Thymus (tissue), 14 donors: ENCODE measurements at places on chromosomes 2 and 18. TPM values are rescaled to one million over a fixed set of nuclear protein-coding genes. Genes with fewer than 3 reads are reported as not detected.

DNA sequence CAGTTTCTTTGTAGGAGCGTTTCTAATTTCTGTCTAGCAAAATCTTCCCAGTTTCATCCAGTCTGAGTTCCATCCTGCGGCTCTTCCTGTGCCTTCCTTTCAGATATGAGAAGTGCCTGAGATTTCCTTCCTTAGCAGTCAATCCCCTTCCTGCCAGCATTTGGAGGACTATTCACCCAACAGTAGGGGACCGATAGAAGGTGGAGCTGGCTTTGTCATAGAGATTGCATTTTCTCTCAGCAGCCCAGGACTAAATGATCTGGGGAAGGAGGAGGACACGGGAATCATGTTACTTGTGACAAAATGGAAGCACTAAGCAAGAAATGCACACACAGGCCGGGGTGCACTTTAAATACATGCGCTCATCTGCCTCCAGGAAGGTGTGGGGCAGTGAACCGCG lies 5.6 kb upstream of the SMIM21 start:
- H3K36me3 ChIP-seq = no peaks in the 10 kb centered on the region
- no peak for DNase-seq
- no peaks in the 10 kb centered on the region for H3K27me3 ChIP-seq
- no peaks in the 10 kb centered on the region for H3K4me1 ChIP-seq

DNA sequence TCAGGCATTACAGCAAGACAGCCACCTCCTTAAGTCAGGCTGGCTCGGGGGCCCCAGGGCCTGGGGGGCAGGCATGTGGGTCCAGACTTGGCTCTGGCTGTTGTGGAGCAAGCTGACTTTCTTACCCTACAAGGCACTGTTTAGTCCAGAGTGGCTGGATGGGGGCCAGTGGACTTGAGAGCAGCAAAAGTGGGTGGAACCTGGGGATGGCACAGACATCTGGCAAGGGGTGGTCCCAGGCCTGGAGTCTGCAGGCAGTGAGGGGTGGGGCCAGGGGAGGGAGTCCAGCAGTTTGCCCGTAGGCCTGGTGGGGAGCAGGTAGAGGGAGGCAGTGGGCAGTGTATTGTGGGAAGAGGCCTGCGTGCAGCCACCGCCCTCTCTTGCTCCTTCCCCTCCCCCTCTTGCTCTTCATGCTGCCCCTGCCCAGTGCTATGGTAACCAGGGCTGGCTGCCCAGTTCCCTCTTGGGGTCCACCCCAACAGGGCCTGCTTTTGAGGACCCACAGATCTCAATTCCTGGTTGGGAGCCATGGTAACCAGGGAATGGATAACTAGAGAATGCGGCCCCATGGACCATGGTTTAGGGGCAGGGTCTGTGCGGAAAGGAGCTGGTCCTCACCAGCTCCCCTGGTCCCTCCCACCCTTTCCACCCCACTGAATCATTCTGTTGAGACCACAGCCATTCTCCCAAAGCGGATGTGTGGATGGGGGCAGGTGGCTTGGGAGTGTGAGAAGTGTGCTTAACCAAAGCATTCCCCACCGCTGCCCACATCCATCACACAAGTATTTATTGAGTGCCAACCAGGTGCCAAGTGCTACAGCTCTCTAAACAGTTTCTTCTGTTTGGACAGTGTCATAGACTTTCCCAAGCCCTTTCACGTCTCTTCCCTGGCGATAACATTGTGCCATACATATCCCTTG lies 19.3 kb downstream of the SPEG start:
- H3K4me3 ChIP-seq = no peak overlapping the region
- peaks cover 56% of the 10 kb centered on the region for H3K27me3 ChIP-seq
- no peak for DNase-seq
- no peak overlapping the region for H3K27ac ChIP-seq

GRCh38 chr2:236749346-236749745 lies 179.7 kb downstream of the ACKR3 start:
- H3K27me3 ChIP-seq = no peaks in the 10 kb centered on the region
- H3K36me3 ChIP-seq = no peaks in the 10 kb centered on the region
- no peak overlapping the region for H3K27ac ChIP-seq
- no peak overlapping the region for H3K4me3 ChIP-seq
- DNase-seq = no peak
- peaks cover 4% of the 10 kb centered on the region for H3K4me1 ChIP-seq

GRCh38 chr2:73488079-73488478 lies 102.4 kb downstream of the ALMS1 start:
- H3K4me3 ChIP-seq = no peak overlapping the region
- no peak for DNase-seq
- no peaks in the 10 kb centered on the region for H3K27me3 ChIP-seq
- no peaks in the 10 kb centered on the region for H3K4me1 ChIP-seq

DNA sequence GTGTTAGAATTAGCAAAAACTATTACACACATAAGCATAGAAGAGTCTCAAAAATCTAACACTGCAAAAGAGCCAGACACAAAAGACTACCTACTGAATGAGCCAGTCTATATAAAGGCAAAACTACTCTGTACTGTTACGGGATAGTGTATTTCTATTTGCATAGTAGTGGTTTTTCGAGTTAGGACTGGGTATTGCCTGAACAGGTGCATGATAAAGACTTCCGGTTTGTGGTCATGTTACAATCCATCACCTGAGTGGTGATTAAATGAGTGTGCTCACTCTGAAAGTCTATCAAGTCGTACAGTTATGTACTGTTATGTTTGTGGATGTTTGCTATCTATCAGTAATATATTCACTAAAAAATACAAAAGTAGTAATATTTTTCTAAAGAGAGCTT lies 523.3 kb upstream of the SYT4 start:
- no peak for DNase-seq
- H3K27ac ChIP-seq = no peak overlapping the region
- H3K4me1 ChIP-seq = no peaks in the 10 kb centered on the region
- no peaks in the 10 kb centered on the region for H3K36me3 ChIP-seq

- H3K27ac ChIP-seq = no peak overlapping the region
- no peaks in the 10 kb centered on the region for H3K4me1 ChIP-seq
Measured at GRCh38 chr2:175439416-175439815, 257.9 kb upstream of the ATP5MC3 start.

DNA sequence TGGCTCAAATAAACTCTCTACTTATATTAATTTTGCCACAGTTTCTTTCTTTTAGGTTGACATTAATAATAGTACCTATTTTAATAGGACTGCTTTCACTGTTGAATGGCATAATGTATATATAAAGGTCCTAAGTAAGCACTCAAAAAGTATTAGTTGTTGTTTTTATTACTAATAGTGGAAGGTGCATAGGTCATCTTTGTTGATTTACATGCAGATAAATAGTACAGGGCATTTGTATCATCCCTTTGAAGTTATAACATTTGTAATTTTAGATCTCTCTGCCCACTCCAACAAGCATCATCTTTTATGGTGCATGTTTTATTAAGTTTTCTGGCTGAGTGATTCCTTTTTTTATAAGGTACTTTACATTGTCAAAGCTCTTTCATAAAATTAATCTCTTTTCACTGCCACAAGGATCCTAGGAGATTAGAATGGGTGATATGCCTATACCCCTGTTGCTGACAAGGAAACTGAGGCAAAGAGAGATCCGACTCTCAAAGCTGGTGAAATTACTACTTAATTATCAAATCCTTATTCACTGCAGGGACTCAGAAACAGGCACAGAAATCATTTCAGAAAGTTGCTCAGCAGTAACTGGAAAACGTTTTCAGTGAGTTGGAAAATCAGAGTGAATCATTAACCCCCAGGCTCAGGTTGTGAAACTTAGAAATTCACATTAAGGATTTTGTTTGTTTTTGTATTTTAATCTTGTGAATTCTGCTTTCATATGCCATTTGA lies 299.6 kb downstream of the AGPS start:
- no peak overlapping the region for H3K27ac ChIP-seq
- no peaks in the 10 kb centered on the region for H3K27me3 ChIP-seq
- H3K4me1 ChIP-seq = peaks cover 10% of the 10 kb centered on the region
- no peak for DNase-seq

DNA sequence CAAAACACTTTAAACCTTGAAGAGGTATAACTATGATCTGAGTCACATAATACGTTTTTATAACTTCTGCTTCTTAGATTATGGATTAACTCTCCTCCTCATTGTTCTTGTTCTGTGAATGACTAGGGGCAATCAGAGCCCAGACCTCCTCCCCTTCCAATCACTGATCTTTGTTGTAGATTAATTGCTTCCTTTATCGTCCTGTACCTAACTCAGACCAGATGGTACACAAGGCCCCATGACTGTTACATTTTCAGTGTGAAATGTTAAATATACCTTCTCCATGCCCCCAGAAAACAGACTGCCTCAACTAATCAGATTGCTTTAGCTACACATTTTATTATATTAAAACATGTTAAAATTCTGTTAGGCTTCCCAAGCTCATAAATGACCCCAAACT lies 211.7 kb downstream of the RNF152 start:
- no peak for DNase-seq
- no peaks in the 10 kb centered on the region for H3K4me1 ChIP-seq

- no peaks in the 10 kb centered on the region for H3K4me1 ChIP-seq
- no peak for DNase-seq
- no peak overlapping the region for H3K27ac ChIP-seq
Measured at GRCh38 chr2:169776252-169776761, 22.4 kb upstream of the SSB start.

DNA sequence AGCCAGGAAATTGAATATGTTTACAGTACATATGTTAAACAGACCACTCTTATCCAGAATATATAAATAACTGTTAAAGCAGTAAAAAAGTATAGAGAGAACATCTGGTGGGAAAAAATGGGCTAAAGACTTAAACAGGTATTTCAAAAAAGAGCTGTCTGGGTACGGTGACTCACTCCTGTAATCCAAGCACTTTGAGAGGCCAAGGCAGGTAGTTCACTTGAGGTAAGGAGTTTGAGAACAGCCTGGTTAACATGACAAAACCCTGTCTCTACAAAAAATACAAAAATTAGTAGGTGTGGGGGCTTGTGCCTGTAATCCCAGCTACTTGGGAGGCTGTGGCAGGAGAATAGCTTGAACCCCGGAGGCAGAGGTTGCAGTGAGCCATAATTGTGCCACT lies 171.4 kb upstream of the FSIP2 start:
- no peaks in the 10 kb centered on the region for H3K4me1 ChIP-seq
- DNase-seq = no peak
- H3K4me3 ChIP-seq = no peak overlapping the region
- H3K36me3 ChIP-seq = no peaks in the 10 kb centered on the region

- no peak for DNase-seq
- H3K4me3 ChIP-seq = no peak overlapping the region
- no peaks in the 10 kb centered on the region for H3K4me1 ChIP-seq
- H3K27me3 ChIP-seq = no peaks in the 10 kb centered on the region
Measured at GRCh38 chr18:77086656-77087392, 45.8 kb downstream of the MBP start.

DNA sequence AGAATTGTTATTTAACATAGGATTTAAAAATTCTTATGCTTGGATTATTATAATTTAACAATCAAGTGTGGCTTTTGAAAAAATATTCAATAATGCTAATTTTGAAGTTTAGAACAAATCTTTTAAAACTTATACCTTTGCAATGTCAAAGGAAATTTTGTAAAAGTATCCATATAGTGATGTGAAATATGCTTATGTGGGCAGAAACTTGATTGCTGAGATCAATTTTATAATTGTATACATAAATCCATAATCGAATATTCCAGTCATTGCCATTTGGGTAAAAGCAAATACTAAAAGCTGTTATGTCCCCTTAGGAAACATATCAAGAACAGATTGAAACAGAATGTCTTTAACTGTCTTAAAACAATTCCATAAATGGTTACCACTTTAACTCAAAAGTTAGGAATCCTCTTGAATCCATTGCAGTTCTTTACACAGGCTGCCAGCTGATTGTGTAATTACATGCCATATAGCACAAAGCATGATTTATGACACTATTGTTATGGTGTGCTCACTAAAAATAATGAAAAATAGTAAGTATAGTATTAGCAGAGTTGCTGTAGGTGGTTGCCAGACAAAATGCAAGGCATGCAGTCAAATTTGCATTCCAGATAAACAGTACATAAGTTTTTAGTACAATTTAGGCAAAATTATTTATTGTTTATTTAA lies 24.2 kb downstream of the PLCL1 start:
- H3K27me3 ChIP-seq = no peaks in the 10 kb centered on the region
- H3K27ac ChIP-seq = no peak overlapping the region
- no peak overlapping the region for H3K4me3 ChIP-seq
- H3K36me3 ChIP-seq = peaks cover 12% of the 10 kb centered on the region

DNA sequence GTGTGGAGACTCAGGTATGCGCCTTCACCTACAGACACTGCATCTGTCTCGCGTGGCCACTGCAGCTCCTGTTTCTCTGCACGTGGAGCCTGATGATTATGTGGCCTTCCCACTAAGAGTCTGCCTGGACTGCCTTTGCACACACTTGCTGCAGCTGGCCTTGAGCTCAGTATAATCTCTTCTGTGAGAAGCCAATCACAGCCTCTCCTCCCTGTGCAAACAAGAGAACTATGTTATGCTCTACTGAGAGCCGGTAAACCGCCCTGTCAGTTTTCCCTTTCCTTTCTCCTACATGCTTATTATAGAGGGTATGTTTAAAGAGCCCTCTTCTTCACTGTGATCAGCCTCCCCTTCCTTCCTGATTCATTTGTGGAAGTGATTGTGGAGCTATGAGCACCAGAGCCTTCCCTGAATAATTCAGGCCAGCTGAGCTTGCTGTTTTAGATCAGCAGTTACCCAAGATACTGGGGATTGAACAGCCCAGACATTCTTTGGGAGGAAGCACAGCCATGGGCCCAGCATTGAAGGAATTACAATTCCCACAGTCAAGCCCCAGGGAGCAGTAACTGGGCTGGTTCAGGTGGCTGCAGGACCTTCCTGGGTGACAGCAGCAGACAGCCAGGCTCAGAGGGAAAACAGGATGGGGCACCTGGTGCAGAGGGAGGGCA lies 3.7 kb upstream of the TGFA start:
- no peak for DNase-seq
- H3K27me3 ChIP-seq = peaks cover 33% of the 10 kb centered on the region
- no peaks in the 10 kb centered on the region for H3K36me3 ChIP-seq
- no peak overlapping the region for H3K4me3 ChIP-seq
- H3K4me1 ChIP-seq = peaks cover 22% of the 10 kb centered on the region
- H3K27ac ChIP-seq = no peak overlapping the region

DNA sequence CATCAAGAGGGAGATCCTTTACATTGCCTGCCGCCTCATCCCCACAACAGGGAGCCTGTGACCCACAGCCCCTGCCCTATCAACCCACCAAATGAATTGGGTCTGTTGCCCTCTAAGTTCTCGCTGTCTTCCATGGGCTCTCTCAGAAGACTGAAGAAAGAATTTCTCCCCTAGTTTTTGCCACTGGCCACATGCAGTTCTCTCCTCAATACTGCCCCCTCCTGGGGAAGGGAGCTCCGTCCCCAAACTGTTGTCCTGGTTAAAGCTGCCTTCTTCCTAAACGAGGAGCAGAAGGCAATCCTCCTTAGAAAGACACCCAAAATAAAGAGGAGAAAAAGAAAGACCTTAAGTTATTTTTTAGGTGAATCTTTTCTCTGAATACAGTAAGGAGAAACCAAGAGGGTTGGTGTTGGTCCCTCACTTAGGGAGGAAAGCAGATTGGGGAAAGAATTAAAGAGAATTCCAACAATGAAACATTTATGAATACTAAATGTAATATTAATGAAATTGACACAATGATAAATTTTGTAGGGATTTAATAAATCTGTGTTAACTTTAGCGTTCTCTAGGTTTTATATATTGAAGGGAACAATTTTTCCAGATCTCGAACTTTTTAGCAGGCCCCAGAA lies 31.1 kb upstream of the SATB2 start:
- peaks cover 3% of the 10 kb centered on the region for H3K27me3 ChIP-seq
- no peaks in the 10 kb centered on the region for H3K36me3 ChIP-seq
- H3K27ac ChIP-seq = no peak overlapping the region
- no peak overlapping the region for H3K4me3 ChIP-seq
- peak; percentile 43 for DNase-seq
- H3K4me1 ChIP-seq = no peaks in the 10 kb centered on the region

Gene TNP1
- 0.57 TPM for total RNA-seq

Gene ANO7
- total RNA-seq = 0.09 TPM

Gene ALPI
- total RNA-seq = 0.19 TPM

Gene AOX1
- total RNA-seq = 0.42 TPM

Gene KRTCAP3
- 1.6 TPM for total RNA-seq

Gene KCNE4
- total RNA-seq = 0.71 TPM
